Erythroblast (primary cell): ENCODE measurements at places on chromosomes 11 and 22.

GRCh38 chr22:29292379-29292778 lies 14.1 kb upstream of the GAS2L1 start:
- no peak for DNase-seq

DNA sequence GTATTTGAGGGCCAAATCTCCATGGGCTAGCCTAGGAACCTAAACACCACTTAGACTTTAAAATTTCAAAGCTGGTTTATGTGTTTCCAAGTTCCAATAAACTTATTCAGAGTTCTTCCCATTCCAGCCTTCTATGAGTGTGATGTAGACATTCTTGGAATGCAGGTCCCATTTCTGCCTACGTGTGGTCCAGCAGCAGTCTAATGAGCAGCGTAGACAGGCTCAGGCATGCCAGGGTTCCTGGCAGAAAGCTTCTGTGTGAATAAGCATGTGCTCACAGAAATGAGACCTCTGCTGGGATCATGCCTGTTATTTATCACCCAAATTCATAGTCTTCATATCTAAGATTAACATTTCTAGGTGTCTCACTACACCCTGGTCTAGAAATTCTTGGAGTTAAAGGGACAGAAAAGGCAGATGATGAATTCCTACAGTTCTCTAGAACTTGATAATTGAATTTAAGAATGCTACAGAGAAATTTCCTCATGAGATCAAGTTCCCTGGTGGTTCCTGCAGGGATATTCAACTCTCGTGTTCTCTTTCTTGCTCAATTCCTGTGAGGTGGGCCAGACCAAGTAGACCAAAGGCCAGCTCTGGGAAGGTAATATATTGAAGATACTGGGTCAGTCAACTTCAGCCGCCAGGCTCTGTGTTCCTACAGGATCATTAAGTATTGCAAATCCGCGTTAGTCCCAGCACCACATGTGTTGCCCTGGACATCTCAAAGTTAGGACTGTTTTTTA lies 17.6 kb downstream of the RNF185 start:
- no peak for DNase-seq

DNA sequence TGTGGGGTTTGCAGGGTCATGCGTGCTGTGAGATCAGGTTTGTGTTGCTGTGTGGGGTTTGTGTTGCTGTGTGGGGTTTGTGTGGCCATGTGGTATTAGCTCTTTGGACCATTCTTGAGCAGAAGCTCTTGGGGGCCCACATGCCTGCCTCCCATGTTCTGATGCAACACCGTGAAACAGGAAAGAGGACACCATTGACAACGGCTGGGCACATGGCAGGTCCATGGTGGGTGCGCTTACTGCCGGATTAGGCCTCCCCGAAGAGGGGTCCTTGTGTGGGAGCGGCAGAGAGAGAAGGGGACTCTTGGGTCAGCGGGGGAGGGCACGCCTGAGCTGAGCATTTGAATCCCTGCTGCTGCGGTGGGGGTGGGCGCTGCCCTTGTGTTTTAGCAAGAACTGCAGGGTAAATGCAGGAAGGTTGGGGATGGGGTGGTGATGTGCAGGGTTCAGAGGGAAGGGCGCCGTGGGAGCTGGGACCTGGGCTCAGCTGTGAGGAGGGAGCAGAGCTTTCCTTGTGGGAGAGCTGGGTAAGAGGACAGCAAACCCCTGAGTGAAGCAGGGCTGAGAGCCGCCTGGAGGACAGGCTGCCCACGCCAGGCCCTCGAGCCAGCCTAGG lies 361.5 kb downstream of the TBC1D22A start:
- peak; percentile 15 for DNase-seq

DNA sequence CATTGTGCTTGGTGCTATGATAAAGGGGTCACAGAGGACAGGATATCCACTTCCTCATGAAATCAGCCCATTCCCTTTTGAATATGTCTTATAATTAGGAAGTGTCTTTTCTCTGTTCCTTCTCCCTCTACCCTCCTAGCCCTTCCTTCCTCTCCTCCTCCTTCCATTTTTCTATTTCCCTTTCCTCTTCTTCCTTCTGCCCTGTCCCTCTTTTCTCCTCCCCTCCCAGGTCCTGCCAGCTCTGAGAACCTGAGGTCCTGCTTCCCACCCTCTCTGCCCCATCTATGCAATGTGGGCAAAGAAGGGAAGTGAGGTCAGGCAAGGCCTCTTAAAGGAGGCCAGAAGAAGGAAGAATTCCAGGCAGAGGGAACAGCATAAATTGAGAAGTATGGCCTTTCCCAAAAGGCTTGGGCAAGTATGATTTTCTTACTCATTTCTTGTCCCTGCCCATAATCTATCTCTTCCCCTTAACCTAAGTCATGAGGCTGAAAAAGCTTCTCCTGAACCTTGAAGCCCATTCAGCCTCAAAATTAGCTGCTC lies 7.7 kb upstream of the UBASH3B start:
- no peak for DNase-seq

GRCh38 chr22:20586403-20586745 lies 79.0 kb downstream of the MED15 start:
- DNase-seq, result no peak
